ENCODE measurements at places on chromosomes 4 and X.

- DNase-seq: no peak
Measured at GRCh38 chr4:123862812-123863211, 466.2 kb downstream of the SPRY1 start.

GRCh38 chr4:4627111-4627510 is 85.3 kb upstream of the STX18 start:
- no peak for DNase-seq

GRCh38 chr4:164304861-164305260 is 449.1 kb upstream of the SMIM31 start:
- peak; percentile 4 for DNase-seq

DNA sequence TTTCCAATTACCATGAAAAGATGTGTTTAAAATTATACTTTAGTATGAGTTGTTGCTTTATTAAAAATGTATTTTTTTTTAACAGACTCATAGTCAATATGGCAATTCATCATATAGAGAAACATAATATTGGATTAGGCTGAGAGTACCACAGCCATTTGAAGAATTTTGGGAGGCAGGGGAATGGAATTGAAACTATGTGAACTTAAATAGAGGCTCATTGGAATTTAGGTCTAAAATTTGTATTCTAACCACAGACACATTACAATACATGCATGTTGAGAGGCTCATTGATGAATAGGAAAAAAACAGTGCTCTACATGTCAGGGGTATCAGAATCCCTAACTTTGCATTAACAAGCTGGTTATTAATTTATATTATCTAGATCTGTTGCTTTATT is 269.6 kb downstream of the DKK2 start:
- DNase-seq: peak; percentile 40

GRCh38 chr4:145635630-145636029 is 16.4 kb downstream of the MMAA start:
- DNase-seq: no peak

- DNase-seq: peak; percentile 1
Measured at GRCh38 chr4:5554376-5554775, 154.0 kb downstream of the EVC2 start.

DNA sequence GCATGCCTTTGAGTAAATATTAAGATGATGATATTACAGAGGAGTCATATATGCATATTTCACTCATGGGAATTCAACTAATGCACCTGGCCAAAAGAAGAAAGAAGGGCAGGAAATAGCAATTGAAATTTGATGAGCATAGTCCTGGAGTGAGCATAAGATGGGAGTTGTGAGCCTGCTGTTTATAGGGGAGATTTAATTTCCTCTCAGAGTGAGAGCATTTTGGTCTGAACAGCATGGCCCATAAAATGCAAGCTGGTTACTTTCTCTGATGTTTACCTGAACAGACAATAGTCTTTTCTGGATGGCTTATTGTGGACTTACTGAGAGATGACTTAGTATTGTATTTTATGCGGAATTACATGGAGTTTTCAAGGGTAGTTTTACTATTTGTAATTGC is 53.6 kb downstream of the FHIP1A start:
- no peak for DNase-seq

DNA sequence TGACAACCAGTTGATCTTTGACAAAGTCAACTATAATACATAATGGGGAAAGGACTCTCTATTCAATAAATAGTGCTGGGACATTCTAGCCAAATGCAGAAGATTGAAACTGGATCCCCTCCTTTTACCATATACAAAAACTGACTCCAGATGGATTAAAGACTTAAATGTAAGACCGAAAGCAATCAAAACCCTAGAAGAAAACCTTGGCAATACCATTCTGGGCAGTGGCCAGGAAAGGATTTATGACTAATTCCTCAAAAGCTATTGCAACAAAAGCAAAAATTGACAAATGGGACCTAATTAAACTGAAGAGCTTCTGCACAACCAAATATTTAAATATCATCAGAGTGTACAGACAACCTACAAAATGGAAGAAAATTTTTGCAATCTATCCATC is 185.1 kb downstream of the NPNT start:
- DNase-seq: peak; percentile 35

DNA sequence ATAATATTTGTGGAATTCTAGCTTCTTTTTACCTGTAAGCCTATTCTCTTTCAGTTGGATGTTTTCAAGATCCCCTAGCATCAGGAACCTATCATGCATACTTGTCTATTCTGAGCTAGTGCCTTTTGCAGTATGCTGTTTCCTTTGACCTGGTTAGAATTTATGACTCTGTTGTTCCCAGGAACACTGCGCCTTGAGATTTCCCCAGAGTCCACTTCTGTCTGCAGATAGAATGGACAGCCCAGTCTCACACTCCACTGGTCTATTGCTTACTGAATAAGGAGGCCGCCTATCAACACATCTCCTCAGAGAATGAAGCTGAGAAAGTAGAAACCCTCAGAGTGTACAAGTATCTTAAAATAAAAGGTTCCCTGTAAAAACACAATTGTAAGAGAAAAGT is 465.1 kb upstream of the GALNTL6 start:
- DNase-seq: no peak

DNA sequence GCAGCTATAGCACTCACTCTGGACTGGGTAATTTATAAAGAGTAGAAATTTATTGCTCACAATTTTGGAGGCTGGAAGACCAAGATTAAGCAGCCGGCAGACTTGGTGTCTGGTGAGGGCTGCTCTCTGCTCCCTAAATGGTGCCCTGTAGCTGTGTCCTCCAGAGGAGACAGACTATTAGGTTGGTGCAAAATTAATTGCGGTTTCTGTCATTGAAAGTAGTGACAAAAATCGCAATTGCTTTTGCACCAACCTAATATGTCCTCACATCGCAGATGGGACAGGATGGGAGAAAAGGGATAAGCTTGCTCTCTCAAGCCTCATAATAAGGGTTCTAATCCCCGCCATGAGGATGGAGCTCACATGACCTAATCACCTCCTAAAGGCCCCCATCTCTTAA is 258.1 kb upstream of the VCX3A start:
- DNase-seq: no peak

- DNase-seq: no peak
Measured at GRCh38 chr4:91015861-91016260, 888.7 kb downstream of the CCSER1 start.

DNA sequence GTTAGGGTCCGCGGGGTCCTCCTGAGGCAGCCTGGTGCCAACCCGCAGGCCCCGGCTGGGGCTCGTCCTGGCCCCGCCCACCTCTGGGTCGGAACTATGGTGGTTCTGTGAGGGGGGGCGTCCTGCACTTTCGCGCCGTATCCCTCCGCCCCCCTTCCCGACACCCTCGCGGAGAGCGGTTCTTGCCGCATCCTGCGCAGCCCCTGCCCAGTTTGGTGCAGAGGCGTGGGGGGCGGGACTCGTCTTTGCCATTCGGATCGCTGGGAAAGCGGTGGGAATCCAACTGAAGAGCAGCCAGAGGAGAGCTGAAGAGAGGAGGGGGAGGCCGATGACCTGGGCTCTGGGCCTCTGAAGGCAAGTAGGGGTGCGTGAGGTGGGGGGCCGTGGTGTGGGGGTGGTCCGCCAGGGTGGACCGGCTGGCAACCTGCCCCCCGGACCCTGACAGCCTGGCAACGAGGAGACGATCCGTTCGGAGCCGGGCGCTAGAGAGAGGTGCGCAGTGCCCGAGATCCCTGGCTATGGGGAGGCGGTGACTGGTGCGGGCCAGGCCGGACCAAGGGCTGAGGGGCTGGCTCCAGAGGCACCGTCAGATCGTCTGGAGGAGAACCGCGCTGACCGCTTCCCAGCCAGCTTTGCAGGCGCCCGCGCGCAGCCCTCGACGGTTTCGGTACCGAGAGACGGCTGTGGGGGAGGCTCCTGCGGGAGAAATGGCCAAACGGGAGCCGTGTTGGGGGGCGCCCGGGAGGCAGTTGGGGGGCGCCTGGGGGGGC is at the start of gene GPRASP1:
Gene GPRASP1 (plus strand): TSS at position 242 of the 770 bp plus-strand sequence. CDS start 2,431 bp downstream, outside the sequence.
- no peak for DNase-seq

DNA sequence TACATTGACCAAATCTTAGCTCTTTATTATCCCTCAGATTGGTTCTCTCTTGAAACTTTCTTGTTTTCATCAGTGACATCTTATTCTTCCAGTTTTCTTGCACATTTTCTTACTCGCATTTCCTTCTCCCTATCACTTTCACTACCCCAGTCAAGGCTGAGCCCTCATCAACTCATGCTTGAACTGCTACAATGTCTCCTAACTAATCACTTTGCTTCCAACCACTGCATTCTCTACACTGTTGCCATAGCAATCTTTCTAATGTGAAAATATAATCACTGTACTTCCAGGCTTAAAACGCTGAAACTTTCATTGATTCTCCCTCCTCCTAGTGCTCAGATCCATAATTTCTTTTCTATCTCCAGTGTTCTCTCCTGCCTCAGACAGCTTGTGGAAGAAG is 22.2 kb upstream of the LPAR4 start:
- DNase-seq: no peak

GRCh38 chr4:1096841-1097240 is 16.5 kb downstream of the RNF212 start:
- no peak for DNase-seq

DNA sequence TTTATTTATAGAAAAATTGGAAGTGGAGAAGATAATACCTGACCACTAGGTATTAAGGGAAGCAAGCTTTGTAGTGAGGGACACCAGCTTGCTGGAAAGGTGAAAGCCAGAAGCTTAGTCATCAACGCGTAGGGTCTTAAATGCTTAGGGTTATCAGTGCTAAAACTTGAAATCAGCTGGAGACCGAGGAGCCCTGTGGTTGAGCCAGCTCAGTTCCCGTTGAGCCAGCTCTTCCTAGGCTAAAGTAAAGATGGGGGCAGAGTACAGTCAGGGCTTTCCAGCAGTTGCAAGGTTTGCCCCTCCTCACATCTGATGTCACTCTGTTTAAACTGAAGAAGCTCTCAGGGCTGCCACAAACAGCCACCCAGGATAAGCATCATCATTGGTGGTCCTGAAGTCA is 240.7 kb downstream of the DCLK2 start:
- no peak for DNase-seq

- no peak for DNase-seq
Measured at GRCh38 chr4:17236686-17237085, 275.2 kb downstream of the QDPR start.

DNA sequence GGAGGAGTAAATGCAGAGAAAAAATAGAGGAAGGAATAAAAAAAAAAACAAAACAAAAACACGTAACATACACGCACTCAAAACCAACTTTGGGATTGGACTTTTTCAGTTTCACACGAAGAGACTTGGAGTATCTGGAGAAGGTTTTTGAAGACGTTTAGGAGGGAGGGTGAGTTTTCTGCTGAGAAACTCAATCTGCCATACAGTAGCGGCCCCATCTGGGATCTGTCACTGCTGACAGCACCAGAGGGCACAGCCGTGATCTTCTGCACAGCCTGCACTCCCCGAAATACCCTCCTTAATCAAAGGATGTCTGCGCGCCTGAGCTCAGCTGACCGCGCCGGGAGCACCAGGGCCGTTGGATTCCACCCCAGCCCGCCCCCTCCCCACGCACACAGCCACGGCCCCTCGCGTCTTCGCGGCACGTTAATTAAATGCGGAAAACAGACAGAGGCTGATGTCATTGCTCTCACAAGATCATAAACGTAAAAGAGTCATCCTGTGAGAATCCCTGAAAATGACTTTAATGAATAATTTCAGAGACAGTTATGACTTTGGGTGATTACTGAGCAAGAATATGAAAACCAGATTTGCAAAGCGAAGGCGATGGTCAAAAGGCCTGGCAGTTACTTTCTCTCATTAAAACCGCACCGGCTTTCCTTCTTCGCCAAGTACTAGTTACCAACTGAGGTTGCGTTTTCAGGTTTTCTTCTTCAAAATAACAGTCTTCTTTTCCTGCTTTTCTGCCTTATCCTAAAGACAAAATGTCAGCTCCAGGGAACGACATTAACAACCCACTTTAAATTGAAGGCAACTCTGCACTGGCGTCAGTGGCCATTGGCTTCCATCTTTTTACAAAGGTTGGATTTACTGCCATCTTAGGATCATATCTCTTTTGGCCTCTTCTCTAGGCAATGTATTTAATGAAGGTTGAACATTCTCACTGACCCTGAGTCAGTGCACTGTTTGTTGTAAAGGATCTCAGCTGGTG is 10.6 kb downstream of the HAND2 start:
- DNase-seq: peak; percentile 88

GRCh38 chrX:17831255-17831654 is 29.8 kb downstream of the RAI2 start:
- DNase-seq: no peak

- no peak for DNase-seq
Measured at GRCh38 chrX:118963159-118963558, 11.3 kb upstream of the LONRF3 start.

DNA sequence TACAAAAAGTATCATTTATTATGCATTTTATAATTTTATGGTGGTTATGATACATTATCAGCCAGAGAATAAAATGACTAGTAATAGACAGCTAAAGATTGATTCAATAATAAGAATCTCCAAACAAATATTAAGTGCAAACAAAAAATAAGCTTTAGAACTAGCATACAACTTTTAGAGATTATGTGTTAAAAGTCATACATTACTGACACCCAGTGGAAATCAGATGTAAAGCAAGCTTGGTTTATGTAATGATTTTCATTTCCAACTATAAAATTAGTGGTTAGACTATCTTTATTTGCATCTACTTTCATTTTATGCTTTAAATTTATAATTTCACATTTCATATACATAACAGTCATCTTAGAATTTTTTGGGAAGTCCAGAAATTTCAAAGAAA is 57.7 kb downstream of the IL13RA2 start:
- peak; percentile 20 for DNase-seq

GRCh38 chr4:59728496-59728895 is 1471.6 kb upstream of the ADGRL3 start:
- peak; percentile 94 for DNase-seq

DNA sequence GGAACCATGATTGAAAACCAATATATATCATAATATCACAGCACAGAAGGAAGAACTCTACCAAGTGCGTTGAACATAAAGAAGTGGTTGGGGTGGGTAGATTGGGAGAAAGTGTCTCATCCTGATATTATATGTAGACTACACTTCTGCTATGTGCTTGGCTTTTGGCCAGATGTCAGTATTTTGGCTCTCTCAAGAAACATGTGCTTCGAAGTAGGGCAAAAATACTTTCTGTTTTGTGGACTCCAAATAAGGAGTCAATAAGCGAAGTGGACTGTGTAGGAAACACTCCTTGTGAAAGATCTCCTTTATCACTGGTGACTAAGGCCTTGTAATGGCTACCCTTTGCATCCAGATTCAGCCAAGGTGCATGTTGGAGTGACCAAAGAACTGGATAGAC is 7.8 kb upstream of the HPSE start:
- peak; percentile 14 for DNase-seq

GRCh38 chr4:109969087-109969486 is 56.4 kb downstream of the EGF start:
- DNase-seq: no peak

DNA sequence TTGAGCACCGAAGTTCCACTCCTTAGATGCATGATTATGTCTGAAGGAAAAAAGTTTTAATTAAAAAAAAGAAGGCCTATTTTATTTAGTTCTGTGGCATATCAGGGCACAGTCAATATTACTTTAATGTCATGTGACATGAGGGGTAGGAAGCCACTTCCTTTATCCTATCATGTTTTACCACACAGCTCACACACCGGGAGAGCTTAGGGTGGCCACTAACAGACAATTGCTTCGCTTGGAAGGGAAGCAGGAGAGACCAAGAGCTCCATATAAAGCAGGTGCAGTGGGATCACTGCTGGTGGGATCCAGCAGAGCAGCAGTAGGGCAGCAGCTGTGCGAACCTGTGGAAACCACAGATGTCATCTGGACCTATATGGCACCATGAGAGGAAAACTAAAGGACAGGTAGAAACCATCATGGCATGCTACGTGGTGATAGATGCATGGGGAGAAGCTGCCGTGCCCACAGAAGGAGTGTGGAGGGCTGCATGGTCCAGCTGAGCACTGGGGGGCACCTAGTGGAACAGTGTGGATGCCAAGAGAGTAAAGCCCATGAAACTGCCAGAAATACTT is 52.0 kb downstream of the DTHD1 start:
- DNase-seq: no peak

All from amniotic epithelial cell (primary cell).